ENCODE measurements at places on chromosomes 11 and 22. TPM values are rescaled to one million over a fixed set of nuclear protein-coding genes. Genes with fewer than 3 reads are reported as not detected.

- H3K4me1 ChIP-seq = peaks cover 6% of the 10 kb centered on the region
- no peak for DNase-seq
- no peak overlapping the region for H3K4me3 ChIP-seq
These were observed 38.0 kb upstream of the APLNR start for GRCh38 chr11:57274904-57275498.

- no peaks in the 10 kb centered on the region for H3K4me1 ChIP-seq
- no peak for DNase-seq
- no peak overlapping the region for H3K4me3 ChIP-seq
- H3K27ac ChIP-seq = no peak overlapping the region
These were observed 59.3 kb downstream of the FANCF start for GRCh38 chr11:22566293-22566692.

GRCh38 chr11:128568166-128568778 is 19.1 kb downstream of the ETS1 start:
- no peak for DNase-seq
- H3K27ac ChIP-seq = no peak overlapping the region
- no peaks in the 10 kb centered on the region for H3K27me3 ChIP-seq

DNA sequence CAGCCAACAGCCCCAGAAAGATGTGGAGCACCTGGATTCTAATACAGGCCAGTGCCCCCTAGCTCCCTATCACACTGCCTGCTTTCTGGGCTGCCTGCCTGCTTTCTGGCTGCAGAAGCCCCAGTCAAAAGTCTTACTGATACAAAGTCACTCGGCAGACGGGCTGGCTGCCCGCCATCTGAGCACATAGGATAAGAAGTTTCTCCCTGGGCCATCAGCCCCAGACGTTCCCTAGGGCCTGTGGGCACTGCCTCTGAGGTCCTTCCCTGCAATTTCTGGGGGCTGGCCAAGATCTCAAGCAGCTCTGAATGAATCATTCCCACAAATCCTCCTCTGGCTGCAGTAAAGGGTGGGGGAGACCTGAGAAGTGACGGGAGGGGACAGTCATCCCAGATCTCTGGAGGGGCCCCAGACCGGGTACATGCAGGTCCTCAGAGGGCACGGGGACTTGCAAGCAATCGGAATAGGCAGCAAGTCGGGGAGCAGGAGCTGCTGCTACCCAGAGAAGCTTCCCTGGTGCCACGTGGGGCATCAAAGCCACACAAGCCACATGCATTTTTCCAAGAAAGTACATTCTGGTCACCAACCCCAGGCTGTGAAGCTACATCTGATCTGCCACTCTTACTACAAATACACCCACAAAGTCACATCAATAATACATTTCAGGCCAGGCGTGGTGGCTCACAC is 4.7 kb downstream of the TPST2 start:
- H3K4me3 ChIP-seq = no peak overlapping the region
- no peaks in the 10 kb centered on the region for H3K36me3 ChIP-seq
- H3K4me1 ChIP-seq = peaks cover 5% of the 10 kb centered on the region
- no peak overlapping the region for H3K27ac ChIP-seq
- peak; percentile 62 for DNase-seq
- H3K27me3 ChIP-seq = no peaks in the 10 kb centered on the region

GRCh38 chr22:41302811-41303210 is 1.5 kb downstream of the ZC3H7B start:
- no peak for DNase-seq
- H3K4me3 ChIP-seq = peak overlapping the region; percentile 94
- no peaks in the 10 kb centered on the region for H3K36me3 ChIP-seq
- no peaks in the 10 kb centered on the region for H3K27me3 ChIP-seq
- H3K27ac ChIP-seq = peak overlapping the region; percentile 97

GRCh38 chr22:49972163-49973017 is 11.8 kb downstream of the PIM3 start:
- no peak overlapping the region for H3K27ac ChIP-seq
- H3K4me3 ChIP-seq = no peak overlapping the region
- H3K27me3 ChIP-seq = no peaks in the 10 kb centered on the region
- no peaks in the 10 kb centered on the region for H3K36me3 ChIP-seq
- H3K4me1 ChIP-seq = peaks cover 22% of the 10 kb centered on the region

DNA sequence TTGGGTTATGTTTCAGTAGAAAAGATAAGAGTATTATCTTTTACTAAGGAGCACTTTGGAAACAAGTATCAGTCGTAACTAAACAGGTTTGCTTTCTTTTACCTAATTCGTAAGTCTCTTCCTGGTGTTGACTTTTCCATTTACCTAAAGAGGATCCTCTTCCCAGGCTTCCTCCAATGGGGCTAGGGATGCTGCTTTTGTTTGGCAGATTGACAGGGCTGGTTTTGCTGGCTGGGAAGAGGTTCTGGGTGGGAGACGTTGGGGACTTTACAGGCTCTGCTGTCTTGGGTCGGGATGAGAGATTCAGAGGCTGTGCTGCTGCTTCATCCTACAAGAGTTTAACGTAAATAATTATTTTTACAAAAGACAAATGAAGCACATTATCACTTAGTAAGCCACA is 306.7 kb downstream of the SOX6 start:
- H3K27me3 ChIP-seq = no peaks in the 10 kb centered on the region
- no peaks in the 10 kb centered on the region for H3K4me1 ChIP-seq
- H3K4me3 ChIP-seq = no peak overlapping the region
- H3K27ac ChIP-seq = no peak overlapping the region

GRCh38 chr11:119551420-119552105 is 128.6 kb upstream of the THY1 start:
- no peaks in the 10 kb centered on the region for H3K36me3 ChIP-seq
- DNase-seq = no peak
- H3K4me3 ChIP-seq = no peak overlapping the region
- no peaks in the 10 kb centered on the region for H3K4me1 ChIP-seq
- H3K27ac ChIP-seq = no peak overlapping the region

DNA sequence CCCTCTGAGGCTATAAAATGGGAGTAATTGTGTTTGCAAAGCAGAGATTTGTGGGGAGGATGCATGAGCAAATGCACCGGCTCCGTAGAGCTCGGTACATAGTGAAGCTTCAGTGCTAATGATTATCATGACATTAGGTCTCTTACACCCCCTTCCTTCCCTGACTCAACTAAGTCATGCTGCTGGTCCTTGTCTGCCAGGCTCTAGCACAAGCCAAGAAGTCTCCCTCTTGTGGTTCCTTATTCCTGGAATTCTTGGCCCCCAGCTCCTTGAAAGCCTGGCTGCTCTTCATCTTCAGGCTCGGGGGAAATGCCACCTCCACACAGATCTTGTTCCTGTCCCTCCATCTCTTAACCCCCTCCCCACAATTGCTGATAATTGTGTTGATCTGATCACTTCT is 45.7 kb upstream of the SYT13 start:
- H3K4me1 ChIP-seq = no peaks in the 10 kb centered on the region
- H3K36me3 ChIP-seq = no peaks in the 10 kb centered on the region
- no peak overlapping the region for H3K27ac ChIP-seq

GRCh38 chr11:128294671-128295050 is 292.7 kb downstream of the ETS1 start:
- no peaks in the 10 kb centered on the region for H3K27me3 ChIP-seq
- H3K36me3 ChIP-seq = no peaks in the 10 kb centered on the region
- peaks cover 43% of the 10 kb centered on the region for H3K4me1 ChIP-seq
- no peak for DNase-seq

DNA sequence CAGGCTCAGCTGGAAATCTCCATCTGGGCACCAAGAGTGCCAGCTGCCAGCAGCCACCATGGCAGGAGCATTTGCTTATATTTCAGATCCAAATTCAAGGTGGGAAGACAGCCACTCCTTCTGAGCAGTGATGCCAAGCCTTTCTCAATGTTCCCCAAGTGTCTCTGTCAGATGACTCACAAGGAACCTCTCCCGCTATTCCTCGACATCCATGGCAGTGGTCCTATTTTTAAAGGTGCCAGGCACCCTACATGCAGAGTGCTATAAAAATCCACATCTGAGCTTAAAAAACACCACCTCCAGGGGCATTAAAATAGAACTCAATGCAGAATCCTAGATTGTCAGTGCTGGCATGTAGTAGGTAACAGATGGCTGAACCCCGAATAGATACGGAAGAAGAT is 112.1 kb downstream of the SLC1A2 start:
- DNase-seq = no peak
- H3K27me3 ChIP-seq = no peaks in the 10 kb centered on the region
- no peaks in the 10 kb centered on the region for H3K36me3 ChIP-seq
- H3K4me3 ChIP-seq = no peak overlapping the region

- H3K4me3 ChIP-seq = no peak overlapping the region
- H3K36me3 ChIP-seq = no peaks in the 10 kb centered on the region
- no peaks in the 10 kb centered on the region for H3K4me1 ChIP-seq
- DNase-seq = peak; percentile 70
- H3K27ac ChIP-seq = no peak overlapping the region
These were observed 590.0 kb downstream of the METTL15 start for GRCh38 chr11:28697920-28698827.

- no peak for DNase-seq
- no peaks in the 10 kb centered on the region for H3K27me3 ChIP-seq
- H3K27ac ChIP-seq = no peak overlapping the region
These were observed 20.1 kb upstream of the TMEM191C start for GRCh38 chr22:21446827-21447690.

- peaks cover 31% of the 10 kb centered on the region for H3K4me1 ChIP-seq
- DNase-seq = peak; percentile 43
- no peaks in the 10 kb centered on the region for H3K27me3 ChIP-seq
- H3K4me3 ChIP-seq = no peak overlapping the region
- peak overlapping the region; percentile 91 for H3K27ac ChIP-seq
These were observed 11.2 kb upstream of the GLYATL1 start for GRCh38 chr11:58928107-58928499.

The ZBTB16 gene
- total RNA-seq = 30.1 TPM

The GLYATL1 gene
- 46.7 TPM for total RNA-seq

The KCTD14 gene
- 6.0 TPM for total RNA-seq

The AASDHPPT gene
- 80.7 TPM for total RNA-seq

The CCDC88B gene
- 4.9 TPM for total RNA-seq
